ENCODE measurements at places on chromosomes 3 and 15.
A peak's percentile ranks its signal among the peaks of the same experiment; 100 is the strongest.

GRCh38 chr3:1087066-1087560, 5.7 kb upstream of the CNTN6 start:
- no peak for DNase-seq

DNA sequence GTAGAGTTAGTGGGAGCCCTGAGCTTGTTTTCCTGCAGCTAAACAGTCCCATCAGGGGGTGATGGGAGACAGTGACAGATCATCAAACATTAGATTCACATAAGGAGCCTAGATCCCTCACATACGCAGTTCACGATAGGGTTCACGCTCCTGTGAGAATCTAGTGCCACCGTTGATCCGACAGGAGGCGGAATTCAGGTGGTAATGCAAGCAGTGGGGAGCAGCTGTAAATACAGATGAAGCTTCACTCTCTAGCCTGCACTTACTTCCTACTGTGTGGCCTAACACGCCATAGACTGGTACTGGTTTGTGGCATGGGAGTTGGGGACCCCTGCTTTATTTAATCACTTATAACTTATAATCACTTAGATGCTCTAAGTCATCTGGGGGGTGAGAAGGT, 179.1 kb downstream of the AKAP13 start:
- DNase-seq: no peak

DNA sequence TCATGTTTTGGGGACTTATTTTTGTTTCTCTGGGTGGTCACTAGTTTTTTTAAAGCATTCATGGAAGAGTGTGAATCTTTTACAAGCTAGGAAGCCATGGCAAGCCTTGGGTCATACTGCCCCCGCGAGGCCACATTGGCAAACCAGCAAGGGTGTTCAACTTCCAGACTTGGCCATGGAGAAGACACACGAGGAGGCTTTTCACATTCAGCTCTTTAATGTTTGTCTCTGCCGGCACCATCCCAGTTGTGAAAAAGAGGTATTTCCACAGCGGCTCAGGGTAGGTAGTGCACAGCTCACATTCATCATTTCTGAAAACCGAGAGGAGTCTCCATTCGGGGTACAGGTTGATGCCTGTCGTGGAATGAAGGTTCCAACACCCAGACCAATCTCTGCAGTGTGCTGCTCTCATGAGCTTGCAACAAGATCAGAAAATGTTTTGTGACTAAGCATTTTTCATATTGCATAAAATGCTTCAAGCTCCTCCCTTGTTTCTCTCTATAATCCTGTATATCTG, 7.7 kb downstream of the CCR5 start:
- DNase-seq: peak; percentile 40

DNA sequence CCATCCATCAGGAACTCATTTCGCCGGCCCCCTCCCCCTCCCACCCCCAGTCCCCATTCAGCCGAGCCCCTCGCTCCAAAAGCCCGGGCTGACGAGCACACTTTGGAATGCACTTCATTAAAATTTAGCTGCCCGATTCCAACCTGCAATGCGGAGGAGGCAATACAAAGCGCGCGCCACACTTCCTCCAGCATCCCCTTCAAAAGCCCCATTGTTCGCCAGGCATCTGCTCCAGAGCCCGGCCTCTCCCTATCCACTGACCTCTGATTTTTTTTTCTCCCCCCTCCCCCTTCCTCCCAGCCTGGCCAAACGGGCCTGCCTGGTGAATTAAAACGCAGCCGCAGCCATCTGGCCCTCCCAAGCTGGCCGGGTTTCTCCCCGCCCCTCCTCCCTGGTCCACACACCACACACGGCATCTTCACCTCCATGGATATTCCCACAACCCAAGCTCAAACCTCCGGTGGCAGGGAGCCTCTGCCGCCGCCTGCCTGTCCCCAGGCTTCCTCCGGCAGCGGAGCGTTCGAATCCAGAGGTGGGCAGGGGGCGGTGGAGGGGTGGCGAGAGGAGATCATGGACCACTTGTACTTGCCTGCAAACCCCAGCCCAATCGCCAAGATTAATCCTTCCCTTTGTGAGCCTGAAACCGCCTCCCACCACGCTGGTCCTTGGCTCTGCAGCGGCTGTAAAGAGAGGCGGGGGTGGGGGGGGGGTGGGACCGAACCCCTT, 441.3 kb downstream of the MAGI1 start:
- no peak for DNase-seq

- DNase-seq: no peak
Measured at GRCh38 chr3:31029706-31030105, 135.2 kb upstream of the GADL1 start.

Measured in stimulated activated CD8-positive, alpha-beta memory T cell treated with anti-CD3 and anti-CD28 coated beads, Interleukin-7, amount 100 ng/mL, for 4 hours (primary cell).